ENCODE measurements at places on chromosomes 13 and 19. TPM values are rescaled to one million over a fixed set of nuclear protein-coding genes. Genes with fewer than 3 reads are reported as not detected.
A peak's percentile ranks its signal among the peaks of the same experiment; 100 is the strongest.

GRCh38 chr13:81377921-81378320 is 1037.0 kb upstream of the SPRY2 start:
- DNase-seq: no peak

GRCh38 chr19:54256250-54257115 is 590 bp downstream of the LILRB5 start:
- DNase-seq: peak; percentile 13

- no peak for DNase-seq
These were observed 682 bp downstream of the SSBP4 start for GRCh38 chr19:18419699-18420460.

DNA sequence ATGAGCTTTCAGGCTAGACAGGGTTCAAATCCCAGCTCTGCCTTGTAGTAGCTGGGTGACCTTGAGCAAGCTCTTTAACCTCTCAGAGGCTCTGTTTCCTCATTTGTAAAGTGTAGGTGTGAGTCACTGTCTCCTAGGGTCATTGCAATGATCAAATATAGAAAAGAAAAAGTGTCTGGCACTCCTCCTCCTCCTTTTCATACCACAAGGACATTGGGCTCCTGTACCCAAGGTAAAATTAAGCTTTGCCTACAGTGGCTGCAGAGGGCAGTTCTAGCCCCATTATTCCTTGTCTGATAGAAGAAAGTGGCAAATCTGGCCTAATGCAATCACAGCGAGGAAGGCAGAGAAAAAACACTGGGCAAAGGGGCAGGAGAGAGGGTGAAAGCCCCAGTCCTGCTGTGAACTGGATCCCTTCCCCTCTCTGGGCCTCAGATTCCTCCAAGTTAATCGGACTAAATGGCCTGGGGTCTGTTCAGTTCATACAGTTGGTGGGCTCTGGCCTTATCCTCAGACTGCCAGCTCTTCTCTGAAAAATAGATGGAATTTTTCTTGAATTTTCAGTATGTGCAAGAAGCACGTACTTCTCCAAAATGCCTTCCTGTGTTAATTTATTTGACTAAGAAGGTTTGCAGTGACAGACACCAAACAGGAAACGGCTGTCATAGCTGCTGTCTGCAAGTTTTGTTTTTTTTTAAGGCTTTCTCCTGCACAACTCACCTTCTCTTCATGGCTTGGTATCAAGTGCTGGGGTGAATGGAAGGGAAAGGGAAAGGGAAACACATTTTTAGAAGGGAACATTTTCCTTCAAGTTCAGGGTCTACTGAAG is 35.3 kb downstream of the RGCC start:
- DNase-seq: no peak

DNA sequence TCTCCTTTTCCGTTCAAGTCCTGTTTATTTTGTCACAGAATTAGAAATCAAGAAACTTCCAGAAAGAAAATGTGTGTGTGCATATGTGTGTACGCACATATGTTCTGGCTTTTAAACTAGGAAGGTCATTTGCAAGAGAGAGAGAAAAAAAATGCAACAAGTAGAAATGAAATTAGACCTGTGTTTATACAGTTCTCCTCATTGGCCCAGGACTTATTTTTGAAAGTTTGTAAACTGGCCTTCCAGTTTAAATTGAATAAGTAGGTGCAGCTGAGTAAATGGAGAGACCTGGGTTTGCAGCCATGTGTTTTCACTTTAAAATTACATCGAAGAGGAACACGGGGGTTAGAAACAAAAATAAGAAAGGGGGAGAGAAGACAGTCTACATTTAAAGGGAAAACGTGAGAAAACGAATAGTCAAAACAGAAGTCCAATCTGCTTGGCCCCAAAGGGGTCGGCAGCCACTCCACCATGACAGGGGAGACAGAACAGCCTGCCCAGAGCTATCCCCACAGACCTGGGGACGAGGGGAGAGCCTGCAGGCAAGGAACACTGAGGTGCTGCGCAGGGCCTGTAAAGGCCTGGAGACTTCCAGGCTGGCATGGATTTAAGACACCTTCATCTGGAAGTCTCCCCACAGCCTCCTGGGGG is 216.8 kb upstream of the MAB21L1 start:
- DNase-seq: no peak

DNA sequence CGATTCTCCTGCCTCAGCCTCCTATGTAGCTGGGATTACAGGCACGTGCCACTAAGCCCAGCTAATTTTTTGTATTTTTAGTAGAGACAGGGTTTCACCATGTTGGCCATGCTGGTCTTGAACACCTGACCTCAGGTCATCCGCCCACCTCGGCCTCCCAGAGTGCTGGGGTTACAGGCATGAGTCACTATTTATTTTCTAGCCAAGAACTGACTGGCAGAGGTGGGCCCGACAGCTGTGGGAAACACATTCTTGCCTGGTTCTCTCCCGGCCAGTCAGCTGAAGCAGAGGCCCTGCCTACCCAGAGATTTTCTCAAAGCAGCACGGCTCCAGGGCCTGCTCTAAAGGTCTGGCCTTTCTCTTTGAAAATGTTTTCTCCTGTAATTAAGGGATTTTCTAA is 108.0 kb downstream of the KCTD15 start:
- DNase-seq: peak; percentile 49

The CYP4F3 gene
- total RNA-seq: 0.25 TPM

The TSEN34 gene
- total RNA-seq: 22.1 TPM

The BICRA gene
- total RNA-seq: 9.7 TPM
